ENCODE measurements at places on chromosomes 7 and 10.

GRCh38 chr7:128069373-128070364 lies 38.4 kb upstream of the LRRC4 start:
- DNase-seq = no peak

GRCh38 chr10:121130382-121130781 lies 279.2 kb downstream of the WDR11 start:
- DNase-seq = no peak

DNA sequence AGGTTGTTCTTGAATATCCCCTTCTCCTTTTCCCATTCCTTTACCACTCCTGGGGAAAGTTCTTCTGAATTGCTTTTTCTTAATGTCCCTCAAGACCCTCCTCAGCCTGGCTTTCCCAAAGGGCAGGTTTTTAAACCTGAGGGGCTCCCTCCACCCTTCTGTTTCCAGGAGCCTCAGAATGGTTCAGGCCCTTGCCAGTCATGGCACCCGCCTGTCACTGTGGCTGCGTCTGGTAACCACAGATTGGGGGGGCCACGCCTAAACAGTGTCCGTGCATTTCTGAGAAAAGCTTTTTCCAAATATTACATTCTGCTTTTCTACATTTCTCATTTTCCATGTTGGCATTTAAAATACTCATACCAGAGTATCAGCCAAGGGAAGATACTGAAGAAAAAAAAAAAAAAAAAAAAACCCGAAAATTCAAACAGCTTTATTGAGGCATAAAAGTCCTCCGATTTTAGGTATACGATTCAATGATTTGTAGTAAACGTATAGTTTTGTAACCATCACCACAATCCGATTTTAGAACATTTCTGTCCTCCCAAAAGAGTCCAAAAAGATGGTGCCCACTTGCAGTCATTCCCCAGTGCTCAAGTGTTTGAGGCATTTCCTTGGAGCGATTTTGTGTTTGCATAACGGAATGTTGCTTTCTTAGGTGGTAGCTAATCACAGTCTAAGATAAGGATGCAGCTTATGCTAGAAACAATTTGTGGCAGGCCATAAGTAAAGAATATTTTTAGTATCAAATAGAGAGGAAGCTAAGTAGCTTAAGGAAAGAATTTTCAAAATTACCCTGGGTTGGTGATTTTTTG lies 22.1 kb downstream of the HKDC1 start:
- DNase-seq = no peak

DNA sequence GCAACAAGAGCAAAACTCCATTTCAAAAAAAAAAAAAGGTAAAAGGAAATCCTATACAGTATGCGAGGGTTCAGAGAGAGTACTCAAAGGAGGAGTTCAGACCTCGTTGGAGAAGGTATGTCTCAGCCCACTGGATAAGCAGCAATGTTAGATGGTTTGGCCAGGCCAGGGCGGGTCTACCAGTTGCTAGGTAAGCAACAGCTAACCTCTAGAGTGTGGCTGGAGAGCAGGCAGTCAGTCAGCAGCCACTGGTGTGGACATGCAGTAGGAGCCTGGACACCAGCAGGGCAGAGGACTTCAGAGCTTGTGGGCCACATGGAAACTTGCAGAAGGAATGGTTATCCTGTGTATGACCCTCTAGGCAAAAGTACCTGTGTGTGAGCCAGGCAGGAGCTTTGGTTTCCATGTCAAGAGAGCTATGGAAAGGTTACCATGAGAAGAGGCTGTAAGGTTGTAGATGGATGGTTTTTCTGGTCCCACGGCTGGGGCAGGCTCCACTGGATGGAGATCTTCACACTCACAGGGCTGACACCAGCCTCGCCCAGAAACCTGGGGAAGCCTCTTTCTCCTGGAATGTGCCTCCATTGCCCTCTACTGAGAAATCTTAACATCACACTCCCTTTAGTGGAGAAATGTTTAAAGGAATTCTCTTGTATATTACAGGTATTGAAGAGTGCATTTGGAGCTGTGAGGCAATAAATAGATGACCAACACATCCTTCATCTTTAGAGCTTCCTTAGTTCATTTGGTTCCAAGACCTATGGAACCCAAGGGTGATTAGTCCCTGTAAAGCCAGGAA lies 63.6 kb downstream of the CCDC186 start:
- no peak for DNase-seq

DNA sequence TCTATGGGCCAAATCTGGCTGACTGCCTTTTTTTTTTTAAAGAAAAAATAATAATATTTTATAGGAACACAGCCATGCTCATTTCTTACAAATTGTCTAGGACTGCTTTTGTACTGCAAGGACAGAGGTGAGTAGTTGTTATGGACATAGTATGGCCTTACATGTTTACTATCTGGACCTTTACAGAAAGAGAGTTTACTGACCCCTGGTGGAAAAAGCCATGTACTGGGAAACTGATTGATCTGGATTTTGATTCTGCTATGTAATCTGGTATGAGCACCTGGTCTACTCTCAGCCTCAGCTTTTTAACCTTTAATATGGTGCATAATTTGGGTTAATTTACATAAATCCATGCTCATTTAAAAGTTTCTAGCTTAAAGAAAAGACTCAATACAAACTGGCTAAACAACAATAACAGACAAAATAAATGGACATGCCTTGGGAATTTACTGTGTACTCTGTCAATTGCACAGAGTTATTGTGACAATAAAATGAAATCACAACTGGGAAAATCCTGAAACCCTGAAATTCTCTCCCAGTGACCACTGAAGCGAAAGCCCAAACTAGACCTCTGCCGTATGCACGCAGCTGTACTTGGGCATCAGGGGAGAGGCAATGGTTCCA lies 260.7 kb downstream of the BMPER start:
- no peak for DNase-seq

DNA sequence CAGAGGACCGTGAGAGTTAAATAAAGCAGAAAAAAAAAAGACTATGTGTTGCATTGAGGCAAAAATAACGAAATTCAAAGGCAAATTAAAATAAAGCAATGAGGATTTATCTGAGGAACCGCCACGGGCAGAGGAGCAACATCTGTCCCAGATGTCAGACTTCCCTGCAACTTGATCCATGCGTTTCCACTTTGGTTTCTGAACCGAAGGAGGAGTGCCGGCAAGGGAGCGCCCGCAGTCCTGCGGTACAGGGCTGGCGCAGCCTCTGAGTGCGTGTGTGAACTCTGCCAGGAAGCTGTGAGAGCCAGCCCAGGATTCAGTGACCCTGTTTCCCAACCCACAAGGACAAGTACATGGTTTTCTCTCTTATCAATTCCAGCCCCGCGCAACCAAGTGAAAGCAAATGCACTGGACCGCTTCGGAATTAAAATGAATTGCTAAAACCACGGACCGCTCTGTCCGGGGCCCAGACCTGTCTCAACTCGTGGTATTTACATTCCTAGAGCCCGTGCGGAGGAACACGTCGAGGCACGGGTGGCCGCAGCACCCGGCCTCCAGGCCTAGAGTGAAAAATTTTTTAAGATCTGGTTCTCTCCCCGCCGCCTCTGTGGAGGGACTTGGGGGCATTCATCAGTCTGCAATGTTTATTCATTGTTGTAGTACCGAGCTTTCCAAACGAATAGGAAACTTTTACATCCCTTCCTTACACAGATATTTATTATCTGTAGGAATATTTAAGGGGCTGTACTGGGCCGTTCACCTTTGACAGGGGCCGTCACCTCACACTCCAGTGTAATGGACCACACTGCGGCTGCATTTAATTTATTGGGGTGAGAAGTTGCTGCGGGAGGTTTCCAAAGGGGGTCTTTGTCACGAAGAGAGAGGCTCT lies 291.5 kb upstream of the NFE2L3 start:
- DNase-seq = no peak

DNA sequence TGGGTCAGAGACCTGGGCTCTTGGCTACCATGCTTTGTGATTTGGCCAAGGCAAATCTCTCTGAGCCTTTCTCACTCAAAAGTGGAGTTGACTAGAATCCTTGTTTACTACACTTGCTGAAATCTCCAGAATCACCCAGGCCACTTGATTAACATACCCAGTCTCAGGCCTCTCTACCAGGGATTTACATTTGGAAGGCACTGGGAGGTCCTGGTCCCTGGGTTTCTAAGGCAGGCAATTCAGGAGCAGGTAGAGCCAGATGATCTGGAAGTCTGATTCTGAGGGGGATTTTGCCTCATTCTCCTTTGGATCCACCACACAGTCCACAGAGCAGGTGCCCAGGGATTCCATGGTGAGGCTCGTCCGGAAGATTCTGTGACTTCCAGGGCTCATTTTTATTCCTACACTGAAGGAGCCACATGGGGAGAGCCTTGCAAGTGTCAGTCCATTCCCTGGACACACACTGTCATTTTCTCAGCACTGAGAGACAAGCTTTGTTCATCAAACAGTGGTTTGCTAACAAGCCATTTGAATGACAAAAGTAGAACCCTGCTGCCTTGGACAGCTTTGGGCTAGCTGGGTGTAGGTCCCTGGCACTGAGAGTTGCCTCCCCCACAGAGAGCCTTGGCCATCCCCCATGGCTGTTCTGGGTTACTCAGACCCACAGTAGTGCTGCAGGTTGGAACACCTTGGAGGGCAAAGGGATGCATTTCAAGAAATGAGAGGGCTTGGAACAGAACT lies 74.2 kb downstream of the NOC3L start:
- DNase-seq = no peak

DNA sequence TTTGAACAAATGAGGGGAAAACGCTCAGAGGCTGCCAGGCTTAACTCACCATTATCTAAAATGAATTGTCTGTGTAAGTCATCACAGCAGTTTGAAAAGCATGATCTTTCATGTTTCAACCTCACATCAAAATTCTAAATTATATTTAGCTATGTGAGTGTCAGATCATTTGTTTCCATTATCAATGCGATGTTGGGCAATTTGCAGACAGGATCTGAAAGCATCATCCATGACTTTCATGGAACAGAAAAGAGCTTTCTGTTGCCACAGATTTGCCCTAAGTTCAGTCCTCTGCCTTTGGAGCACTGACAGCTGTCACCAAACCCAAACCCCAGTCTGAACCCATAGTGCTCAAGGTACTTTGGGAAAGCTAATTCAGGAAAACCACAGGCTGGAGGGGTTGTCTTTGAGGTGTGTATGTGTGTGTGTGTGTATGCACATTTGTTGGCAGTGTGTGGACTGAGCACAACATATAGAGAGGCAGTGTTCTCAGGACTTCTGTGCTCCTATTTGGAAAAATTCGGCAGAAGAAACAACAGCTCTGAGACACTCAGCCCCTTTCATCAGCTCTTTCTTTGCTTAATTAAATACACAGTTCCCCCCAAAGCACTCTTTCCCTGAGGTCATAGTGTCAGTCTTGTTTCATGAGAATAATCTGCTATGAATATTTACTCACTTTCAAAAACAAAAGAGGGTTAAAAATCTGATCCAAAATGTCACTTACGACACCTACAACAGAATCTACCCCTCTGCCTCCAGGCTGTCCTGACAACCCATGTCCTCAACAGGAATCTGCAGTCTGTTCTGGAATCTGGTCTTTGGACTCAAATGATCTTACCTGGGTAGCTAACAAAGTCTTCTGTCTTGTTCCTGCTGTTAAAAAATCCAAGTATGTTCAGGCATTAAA lies 188.5 kb upstream of the KLF14 start:
- no peak for DNase-seq

GRCh38 chr10:60237977-60238758 lies 151.5 kb downstream of the ANK3 start:
- DNase-seq = no peak
